A549 treated with Hydrocortisone at 1 μM for 4 hours (cell line): ENCODE measurements at places on chromosomes 4 and X. TPM values are rescaled to one million over a fixed set of nuclear protein-coding genes. Genes with fewer than 3 reads are reported as not detected.

The STPG2 gene
- not detected in 5 replicates for total RNA-seq

The SMIM43 gene
- 0.21 to 0.48 TPM (median 0.25 TPM) in 5 replicates for total RNA-seq

The PCDH19 gene
- total RNA-seq = 0.02 to 0.24 TPM (median 0.03 TPM) in 5 replicates

The KIT gene
- total RNA-seq = 0.02 to 0.03 TPM (median 0.03 TPM) in 3 of 5 replicates, not detected in the others

The ITIH6 gene
- not detected in 5 replicates for total RNA-seq

The C4orf36 gene
- total RNA-seq = 0.83 to 1.6 TPM (median 1.2 TPM) in 5 replicates

The DDIT4L gene
- 0.21 to 0.40 TPM (median 0.25 TPM) in 5 replicates for total RNA-seq

The GSPT2 gene
- 7.8 to 10.2 TPM (median 8.7 TPM) in 5 replicates for total RNA-seq

The DUSP9 gene
- total RNA-seq = 1.0 to 1.6 TPM (median 1.5 TPM) in 5 replicates

The CCKAR gene
- not detected in 5 replicates for total RNA-seq

The UGT2A3 gene
- 0.03 to 0.14 TPM (median 0.07 TPM) in 5 replicates for total RNA-seq

The GABRG1 gene
- total RNA-seq = not detected in 5 replicates

The MAGEE2 gene
- not detected in 5 replicates for total RNA-seq

The NUP62CL gene
- 13.4 to 17.9 TPM (median 13.9 TPM) in 5 replicates for total RNA-seq

The GYPA gene
- not detected in 5 replicates for total RNA-seq

The SLC6A8 gene
- 10.0 to 14.5 TPM (median 12.6 TPM) in 5 replicates for total RNA-seq

The LRCH2 gene
- total RNA-seq = 0.02 to 0.03 TPM (median 0.03 TPM) in 5 replicates

The RBM3 gene
- total RNA-seq = 345 to 656 TPM (median 367 TPM) in 5 replicates

The GABRQ gene
- 0.13 to 0.23 TPM (median 0.20 TPM) in 5 replicates for total RNA-seq

The HS3ST1 gene
- total RNA-seq = 0.26 to 0.60 TPM (median 0.53 TPM) in 5 replicates

The UGT2B17 gene
- not detected in 5 replicates for total RNA-seq

The XPNPEP2 gene
- total RNA-seq = not detected in 5 replicates

The RTL5 gene
- total RNA-seq = 2.1 to 2.9 TPM (median 2.3 TPM) in 5 replicates

The RNF150 gene
- total RNA-seq = 0.25 to 0.38 TPM (median 0.32 TPM) in 5 replicates

The TMSB15C gene
- 0.05 to 0.29 TPM (median 0.10 TPM) in 5 replicates for total RNA-seq

The HDAC6 gene
- 25.3 to 30.4 TPM (median 28.9 TPM) in 5 replicates for total RNA-seq

The FDCSP gene
- not detected in 5 replicates for total RNA-seq

The PF4V1 gene
- not detected in 5 replicates for total RNA-seq

The C4orf46 gene
- total RNA-seq = 7.2 to 8.7 TPM (median 7.8 TPM) in 5 replicates

The RS1 gene
- not detected in 5 replicates for total RNA-seq

The P2RY8 gene
- total RNA-seq = 0.02 to 0.06 TPM (median 0.05 TPM) in 3 of 5 replicates, not detected in the others

The ZNF157 gene
- 0.05 TPM in 1 of 5 replicates, not detected in the others for total RNA-seq

The PABPC1L2B gene
- total RNA-seq = not detected in 5 replicates

The FGD1 gene
- total RNA-seq = 5.3 to 7.0 TPM (median 6.5 TPM) in 5 replicates

The USP38 gene
- 7.7 to 10.5 TPM (median 8.7 TPM) in 5 replicates for total RNA-seq

The TIGD4 gene
- 0.11 to 0.33 TPM (median 0.20 TPM) in 5 replicates for total RNA-seq

The UGT2A1 gene
- not detected in 5 replicates for total RNA-seq

The VCX3B gene
- total RNA-seq = not detected in 5 replicates

The OTC gene
- total RNA-seq = not detected in 5 replicates

The RPA4 gene
- 0.10 to 0.47 TPM (median 0.26 TPM) in 5 replicates for total RNA-seq

The NAP1L3 gene
- total RNA-seq = 0.20 to 0.46 TPM (median 0.35 TPM) in 5 replicates

The NPY2R gene
- not detected in 5 replicates for total RNA-seq

The SLC9B2 gene
- total RNA-seq = 6.2 to 10.3 TPM (median 7.5 TPM) in 5 replicates

The TRIML2 gene
- total RNA-seq = 33.0 to 53.7 TPM (median 42.4 TPM) in 5 replicates

The INTS6L gene
- 0.07 to 0.17 TPM (median 0.11 TPM) in 5 replicates for total RNA-seq

The SORBS2 gene
- total RNA-seq = 0.45 to 0.85 TPM (median 0.70 TPM) in 5 replicates

The JCHAIN gene
- 0.20 to 0.33 TPM (median 0.20 TPM) in 4 of 5 replicates, not detected in the other for total RNA-seq

The SH3BGRL gene
- 39.9 to 50.0 TPM (median 46.3 TPM) in 5 replicates for total RNA-seq

The STATH gene
- total RNA-seq = not detected in 5 replicates

The ITGB1BP2 gene
- 0.84 to 1.1 TPM (median 0.90 TPM) in 5 replicates for total RNA-seq

The DDX53 gene
- not detected in 5 replicates for total RNA-seq

The APOOL gene
- 6.7 to 9.8 TPM (median 8.4 TPM) in 5 replicates for total RNA-seq

The NOX1 gene
- total RNA-seq = 0.05 to 0.15 TPM (median 0.10 TPM) in 4 of 5 replicates, not detected in the other

The CSTF2 gene
- total RNA-seq = 29.3 to 36.5 TPM (median 29.8 TPM) in 5 replicates

The XAGE5 gene
- not detected in 5 replicates for total RNA-seq

The NHS gene
- 1.6 to 2.6 TPM (median 2.3 TPM) in 5 replicates for total RNA-seq
